Activated CD4-positive, alpha-beta T cell treated with anti-CD3 and anti-CD28 coated beads, Interleukin-2, amount 10 ng/mL, durations not matched to agents 7 days and 5 days (primary cell): ENCODE measurements at places on chromosomes 11 and 22. TPM values are rescaled to one million over a fixed set of nuclear protein-coding genes. Genes with fewer than 3 reads are reported as not detected.
A peak's percentile ranks its signal among the peaks of the same experiment; 100 is the strongest.

DNA sequence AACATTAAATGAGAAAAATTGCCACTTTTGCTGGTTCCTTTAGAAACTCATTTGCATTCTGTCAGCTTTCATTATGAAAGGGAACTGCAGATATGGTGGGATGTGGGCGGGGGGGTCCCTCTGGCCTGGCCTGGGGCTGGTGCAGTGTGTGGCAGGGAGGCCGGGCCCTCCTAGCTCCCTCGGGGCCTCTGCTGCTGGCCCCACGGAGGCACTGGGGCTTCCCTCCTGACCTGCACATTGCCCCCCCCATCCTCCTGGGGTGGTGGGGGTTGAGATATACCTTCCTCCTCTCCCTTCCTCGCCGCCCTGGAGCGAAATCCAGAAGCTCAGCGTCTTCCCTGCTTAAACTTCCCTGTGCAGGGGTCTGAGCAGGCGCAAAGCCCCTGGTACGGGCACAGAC, 1005.9 kb downstream of the BRD1 start:
- DNase-seq = no peak
- H3K36me3 ChIP-seq = no peaks in the 10 kb centered on the region
- no peaks in the 10 kb centered on the region for H3K4me1 ChIP-seq
- H3K4me3 ChIP-seq = no peak overlapping the region
- H3K27ac ChIP-seq = no peak overlapping the region

DNA sequence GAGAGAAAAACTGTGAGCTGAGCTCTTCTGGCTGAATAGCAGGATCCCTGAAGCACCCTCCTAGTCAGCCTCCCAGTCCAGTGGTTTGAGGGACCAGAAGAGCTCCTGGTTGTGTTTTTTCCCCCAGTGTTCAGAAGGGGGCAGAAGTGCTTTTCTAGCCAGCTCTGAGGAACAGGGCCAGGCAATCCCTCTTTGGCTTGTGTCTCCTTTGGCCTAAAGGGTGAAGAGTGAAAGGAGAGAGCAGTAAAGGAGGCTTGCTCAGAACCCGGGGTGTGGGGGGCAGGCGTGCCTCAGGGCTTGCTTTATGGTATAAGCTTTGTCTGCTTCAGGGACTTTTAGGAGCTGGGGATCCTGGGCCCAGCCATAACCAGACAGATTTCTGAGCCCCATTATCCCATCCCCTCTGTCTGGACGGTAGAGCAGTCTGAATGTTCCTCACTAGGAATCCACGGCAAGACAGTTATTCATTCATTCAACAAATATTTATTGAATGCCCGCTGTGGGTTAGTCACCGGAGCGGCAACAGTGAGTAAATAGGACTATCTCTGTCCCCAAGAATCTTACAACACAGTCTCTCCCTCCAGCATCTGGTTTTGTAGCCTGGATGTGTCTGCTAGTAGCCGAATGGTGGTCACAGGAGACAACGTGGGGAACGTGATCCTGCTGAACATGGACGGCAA, 14.5 kb downstream of the ACP2 start:
- peak overlapping the region; percentile 46 for H3K4me3 ChIP-seq
- H3K27me3 ChIP-seq = no peaks in the 10 kb centered on the region
- peak overlapping the region; percentile 86 for H3K27ac ChIP-seq
- peaks cover 45% of the 10 kb centered on the region for H3K36me3 ChIP-seq

DNA sequence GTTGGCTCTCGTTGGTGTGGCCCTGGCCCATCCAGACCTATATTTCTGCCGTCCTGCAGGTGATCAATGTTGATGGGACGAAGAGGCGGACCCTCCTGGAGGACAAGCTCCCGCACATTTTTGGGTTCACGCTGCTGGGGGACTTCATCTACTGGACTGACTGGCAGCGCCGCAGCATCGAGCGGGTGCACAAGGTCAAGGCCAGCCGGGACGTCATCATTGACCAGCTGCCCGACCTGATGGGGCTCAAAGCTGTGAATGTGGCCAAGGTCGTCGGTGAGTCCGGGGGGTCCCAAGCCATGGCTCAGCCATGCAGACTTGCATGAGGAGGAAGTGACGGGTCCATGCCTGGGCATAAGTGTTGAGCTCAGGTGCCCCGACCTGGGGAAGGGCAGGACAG, 57.1 kb upstream of the PPP6R3 start:
- no peak overlapping the region for H3K27ac ChIP-seq
- peaks cover 6% of the 10 kb centered on the region for H3K36me3 ChIP-seq
- no peak overlapping the region for H3K4me3 ChIP-seq
- no peaks in the 10 kb centered on the region for H3K4me1 ChIP-seq
- no peak for DNase-seq

- no peak for DNase-seq
- H3K4me1 ChIP-seq = no peaks in the 10 kb centered on the region
- no peaks in the 10 kb centered on the region for H3K36me3 ChIP-seq
- H3K27me3 ChIP-seq = peaks cover 11% of the 10 kb centered on the region
Observed at GRCh38 chr22:27318516-27318915, 483.0 kb downstream of the MN1 start.

DNA sequence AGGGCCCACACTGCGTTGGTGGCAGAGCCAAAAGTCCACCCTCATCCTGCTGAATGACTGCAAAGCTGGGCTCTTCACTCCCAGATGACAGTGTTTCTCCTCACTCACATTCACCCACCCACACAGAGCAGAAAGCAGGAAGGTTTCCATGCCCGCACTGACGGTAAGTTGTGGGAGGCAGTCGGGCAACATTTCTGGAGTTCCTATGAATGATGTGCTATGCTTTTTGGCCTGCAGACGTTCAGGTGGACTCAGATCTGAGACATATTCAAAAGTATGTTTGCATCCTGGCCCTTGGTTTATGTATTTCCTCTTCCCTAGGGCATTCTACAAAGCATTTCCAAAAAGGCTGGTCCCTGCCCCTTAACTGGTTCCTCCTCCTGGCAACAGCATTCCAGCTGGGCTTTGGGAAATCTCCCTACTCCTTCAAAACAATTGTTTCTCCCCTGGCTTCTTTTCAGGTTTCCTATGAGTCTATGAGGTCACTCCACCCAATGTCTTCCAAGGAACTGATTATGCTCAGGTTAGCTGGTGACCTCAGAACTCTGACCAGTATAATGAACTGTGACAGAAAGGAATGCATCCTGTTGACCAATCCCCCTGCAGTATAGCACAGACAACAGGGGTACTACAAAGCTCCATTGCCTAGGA, 36.4 kb downstream of the PACSIN2 start:
- H3K27ac ChIP-seq = peak overlapping the region; percentile 37
- no peak for DNase-seq
- peaks cover 4% of the 10 kb centered on the region for H3K4me1 ChIP-seq

- DNase-seq = no peak
- H3K36me3 ChIP-seq = no peaks in the 10 kb centered on the region
- no peaks in the 10 kb centered on the region for H3K27me3 ChIP-seq
Observed at GRCh38 chr11:112322173-112322790, 61.6 kb upstream of the PLET1 start.

DNA sequence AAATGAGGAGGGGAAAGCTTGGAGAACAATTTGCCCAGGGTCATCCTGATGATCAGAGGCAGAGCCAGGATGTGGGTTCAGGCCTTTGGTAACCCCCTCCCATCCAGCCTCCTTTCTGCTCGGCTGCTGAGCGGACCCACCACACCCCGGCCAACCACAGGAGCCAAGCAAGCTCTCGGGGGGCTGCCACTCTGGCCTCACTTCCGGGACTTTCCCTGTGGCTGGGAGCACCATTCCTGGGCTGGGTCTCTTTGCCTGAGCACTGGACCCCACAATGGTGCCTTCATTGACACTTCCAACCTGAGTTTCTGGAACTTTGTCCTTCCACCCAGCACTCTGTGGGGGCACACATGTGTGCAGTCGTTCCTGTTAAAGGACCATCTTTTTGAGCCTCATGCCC, 9.8 kb downstream of the TOP3B start:
- peaks cover 18% of the 10 kb centered on the region for H3K36me3 ChIP-seq
- H3K27me3 ChIP-seq = no peaks in the 10 kb centered on the region
- H3K4me1 ChIP-seq = no peaks in the 10 kb centered on the region
- DNase-seq = no peak
- no peak overlapping the region for H3K4me3 ChIP-seq

GRCh38 chr11:44243086-44243485, 66.9 kb downstream of the ALX4 start:
- no peak overlapping the region for H3K27ac ChIP-seq
- H3K4me3 ChIP-seq = no peak overlapping the region
- H3K4me1 ChIP-seq = no peaks in the 10 kb centered on the region
- DNase-seq = no peak

DNA sequence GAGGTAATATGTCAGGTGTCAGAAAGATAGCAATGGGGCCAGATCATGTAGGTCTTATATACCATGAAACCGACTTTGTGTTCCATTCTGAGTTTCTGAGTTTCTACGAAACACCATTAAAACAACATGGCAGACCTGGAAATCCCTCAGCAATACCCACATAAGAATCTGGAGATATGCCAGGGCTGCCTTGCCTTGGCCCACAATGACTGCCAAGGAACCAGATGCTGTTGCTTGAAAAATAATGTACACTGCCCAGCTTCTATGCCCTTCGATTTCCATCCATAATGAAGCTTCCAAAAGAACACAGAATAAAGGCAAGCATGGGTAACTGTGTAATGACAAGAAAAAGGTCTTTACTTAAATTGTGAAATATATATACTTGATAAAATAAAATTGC, 277.4 kb downstream of the SOX6 start:
- H3K36me3 ChIP-seq = no peaks in the 10 kb centered on the region
- H3K4me3 ChIP-seq = no peak overlapping the region
- H3K4me1 ChIP-seq = no peaks in the 10 kb centered on the region
- DNase-seq = no peak

DNA sequence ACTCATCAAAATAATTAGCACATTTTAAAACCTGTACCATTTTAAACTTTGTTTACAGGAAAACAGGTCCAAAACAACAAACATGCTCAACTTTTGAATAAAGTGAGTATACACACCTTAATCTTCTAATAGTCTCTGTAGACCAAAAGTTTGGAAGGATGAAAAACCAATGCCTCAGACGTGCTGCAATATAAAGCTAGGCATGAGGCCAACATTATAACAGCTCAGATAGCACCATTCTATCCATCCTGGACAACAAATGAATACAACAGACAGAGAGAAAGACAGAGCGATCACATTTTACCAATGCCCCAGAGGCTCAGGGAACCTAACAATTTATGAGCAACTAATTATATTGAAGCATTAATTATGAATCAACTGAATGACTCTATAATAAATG, 77.0 kb downstream of the PAK1 start:
- no peak overlapping the region for H3K27ac ChIP-seq
- peaks cover 5% of the 10 kb centered on the region for H3K4me1 ChIP-seq
- H3K36me3 ChIP-seq = peaks cover 13% of the 10 kb centered on the region
- H3K4me3 ChIP-seq = no peak overlapping the region

- no peaks in the 10 kb centered on the region for H3K36me3 ChIP-seq
- no peak overlapping the region for H3K27ac ChIP-seq
- peaks cover 7% of the 10 kb centered on the region for H3K27me3 ChIP-seq
- DNase-seq = no peak
- no peaks in the 10 kb centered on the region for H3K4me1 ChIP-seq
- H3K4me3 ChIP-seq = no peak overlapping the region
Observed at GRCh38 chr22:43432883-43433415, 21.1 kb downstream of the MPPED1 start.

- peak within 1 kb of the TSS; percentile 75 for H3K4me3 ChIP-seq
- peak within 1 kb of the TSS; percentile 54 for H3K27ac ChIP-seq
- peaks cover 14% of the 10 kb centered on the region for H3K4me1 ChIP-seq
- peaks cover 12% of the 10 kb centered on the region for H3K27me3 ChIP-seq
- DNase-seq = peak; percentile 22
- H3K36me3 ChIP-seq = no peaks in the 10 kb centered on the region
Observed at GRCh38 chr11:63614136-63614671, at the start of gene PLAAT3. PLAAT3 (minus strand) TSS chr11:63614433; CDS start chr11:63614014, 419 bp downstream.

GRCh38 chr11:46259971-46260560, 17.4 kb upstream of the CREB3L1 start:
- DNase-seq = no peak
- no peaks in the 10 kb centered on the region for H3K36me3 ChIP-seq
- H3K27me3 ChIP-seq = peaks cover 2% of the 10 kb centered on the region
- H3K4me1 ChIP-seq = no peaks in the 10 kb centered on the region
- H3K4me3 ChIP-seq = no peak overlapping the region

- peaks cover 2% of the 10 kb centered on the region for H3K36me3 ChIP-seq
- DNase-seq = no peak
- no peak overlapping the region for H3K4me3 ChIP-seq
- no peak overlapping the region for H3K27ac ChIP-seq
- peaks cover 2% of the 10 kb centered on the region for H3K27me3 ChIP-seq
- peaks cover 11% of the 10 kb centered on the region for H3K4me1 ChIP-seq
Observed at GRCh38 chr11:35318977-35319925, 100.1 kb downstream of the SLC1A2 start.

DNA sequence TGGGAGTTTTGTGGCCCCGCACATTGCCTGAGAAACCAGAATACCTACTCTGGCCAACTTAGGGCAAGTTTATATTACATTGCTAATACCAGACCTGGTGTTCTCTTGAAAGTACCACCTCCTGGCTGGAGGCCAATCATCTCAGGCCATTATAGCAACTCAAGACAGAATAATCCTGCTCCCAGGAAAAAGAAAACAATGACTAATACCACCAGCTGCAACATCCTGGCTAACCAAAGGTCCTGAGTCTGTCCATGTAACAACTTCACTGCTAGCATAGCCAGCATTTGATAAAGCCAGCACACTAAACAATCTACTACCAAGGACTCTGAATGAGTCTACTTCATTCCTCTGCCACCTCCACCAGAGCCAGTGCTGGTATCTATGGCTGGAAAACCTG, 1298.7 kb upstream of the CNTN5 start:
- DNase-seq = no peak
- no peaks in the 10 kb centered on the region for H3K27me3 ChIP-seq
- no peak overlapping the region for H3K27ac ChIP-seq

ATP6V1E1 gene
- 98.4 TPM for total RNA-seq

GAL gene
- total RNA-seq = not detected

NTM gene
- total RNA-seq = not detected

EIF3D gene
- total RNA-seq = 189 TPM

LIPT2 gene
- 3.0 TPM for total RNA-seq

KCNJ5 gene
- total RNA-seq = not detected

SLC17A6 gene
- total RNA-seq = not detected

RIMBP3C gene
- total RNA-seq = not detected

CHST1 gene
- total RNA-seq = not detected
